Stimulated activated CD4-positive, alpha-beta T cell treated with anti-CD3 and anti-CD28 coated beads, Interleukin-12 subunit alpha, Interleukin-12 subunit beta, amount 100 ng/mL, for 48 hours (primary cell): ENCODE measurements at places on chromosomes 6 and 20.

- DNase-seq = no peak
Measured at GRCh38 chr6:109428889-109429477, 11.4 kb downstream of the PPIL6 start.

DNA sequence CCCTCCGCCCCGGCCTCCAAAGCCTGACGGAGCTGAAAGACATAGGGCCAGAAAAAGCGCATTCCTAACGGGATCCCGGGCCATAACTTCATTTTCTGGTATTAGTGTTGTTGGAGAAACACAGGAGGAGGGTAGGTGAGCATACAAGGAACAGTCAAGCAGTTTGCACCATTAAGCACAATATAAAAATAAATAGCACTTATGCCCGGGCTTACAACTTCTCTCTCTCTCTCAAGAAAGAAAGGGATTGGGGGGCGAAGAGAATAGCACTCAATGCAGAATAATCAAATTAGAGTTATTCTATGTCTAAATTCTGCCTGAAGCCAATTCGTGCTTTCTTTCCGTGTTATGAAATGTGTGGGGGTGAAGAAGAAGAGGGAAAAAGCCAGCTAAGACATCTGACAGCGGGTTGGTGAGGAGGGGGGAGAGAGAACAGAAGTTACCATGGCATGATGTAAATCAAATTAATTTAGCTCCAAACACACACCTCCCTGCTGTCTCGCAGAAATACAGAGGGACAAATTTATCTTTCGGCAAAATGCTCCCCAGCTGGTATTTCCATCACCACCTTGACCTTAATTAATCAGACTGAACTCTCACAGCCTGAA lies 508 bp upstream of the METTL24 start:
- no peak for DNase-seq

DNA sequence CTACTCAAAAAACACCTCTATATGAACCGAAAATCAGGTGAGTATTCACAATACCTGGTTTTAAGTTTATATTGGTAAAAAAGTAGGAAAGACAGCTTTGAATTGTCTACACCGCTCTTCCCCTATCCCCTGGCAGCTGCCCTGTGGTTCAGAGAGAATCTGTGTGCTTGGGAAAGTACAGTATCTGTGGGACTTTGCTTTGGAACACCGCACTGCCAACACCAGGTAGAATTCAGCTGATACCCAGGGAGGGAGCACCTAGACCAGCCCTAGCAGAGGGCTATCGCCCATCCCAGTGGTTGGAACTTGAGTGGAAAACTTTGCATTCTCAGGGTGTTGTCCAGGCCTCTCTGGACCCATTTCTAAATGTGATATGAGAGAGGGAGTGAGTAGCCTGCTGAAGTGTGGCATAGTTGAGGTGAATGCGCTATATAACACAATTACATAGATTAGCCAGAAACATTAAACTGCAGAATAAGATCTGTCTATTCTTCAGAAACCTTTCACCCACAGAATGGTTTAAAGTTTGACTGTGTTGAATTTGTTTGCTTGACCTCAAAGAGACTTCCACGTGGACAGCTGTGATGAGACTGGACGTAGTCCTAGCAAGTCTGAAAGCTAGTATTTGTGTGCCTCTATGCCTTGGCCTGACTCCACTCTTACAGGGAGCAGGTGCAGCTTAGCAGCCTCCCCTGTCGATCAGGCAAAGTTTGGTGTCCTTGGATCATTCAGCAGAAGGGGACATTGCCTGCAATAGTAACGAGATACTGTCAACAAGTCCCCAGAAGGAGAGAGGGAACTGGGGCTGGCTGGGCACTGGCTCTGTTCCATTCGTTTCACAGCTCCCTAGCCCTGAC lies 11.5 kb upstream of the MPC1 start:
- no peak for DNase-seq

GRCh38 chr6:55833284-55833683 lies 42.1 kb downstream of the BMP5 start:
- no peak for DNase-seq

DNA sequence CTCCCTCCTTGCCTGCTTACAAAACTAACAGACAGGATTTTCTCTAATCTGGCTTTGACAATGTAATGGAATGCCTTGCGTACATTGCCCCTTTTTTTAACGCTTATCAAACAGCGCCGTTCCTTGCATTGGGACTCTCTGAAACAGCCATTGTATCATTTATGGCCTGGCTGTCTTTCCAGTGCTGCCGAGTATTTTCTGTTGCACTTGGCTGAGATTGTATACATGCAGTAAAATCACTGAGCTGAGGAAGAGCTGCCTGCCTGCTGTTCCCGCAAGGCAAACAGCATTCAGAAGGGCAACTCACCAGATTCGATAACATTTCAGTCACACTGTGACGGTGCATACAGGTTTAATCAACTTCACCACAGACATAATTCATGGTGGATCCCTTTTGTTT lies 106.0 kb downstream of the SH3BGRL2 start:
- no peak for DNase-seq

GRCh38 chr20:19976595-19977372 lies 40.4 kb upstream of the NAA20 start:
- no peak for DNase-seq

- no peak for DNase-seq
Measured at GRCh38 chr20:62357681-62358080, 9.4 kb downstream of the LAMA5 start.

DNA sequence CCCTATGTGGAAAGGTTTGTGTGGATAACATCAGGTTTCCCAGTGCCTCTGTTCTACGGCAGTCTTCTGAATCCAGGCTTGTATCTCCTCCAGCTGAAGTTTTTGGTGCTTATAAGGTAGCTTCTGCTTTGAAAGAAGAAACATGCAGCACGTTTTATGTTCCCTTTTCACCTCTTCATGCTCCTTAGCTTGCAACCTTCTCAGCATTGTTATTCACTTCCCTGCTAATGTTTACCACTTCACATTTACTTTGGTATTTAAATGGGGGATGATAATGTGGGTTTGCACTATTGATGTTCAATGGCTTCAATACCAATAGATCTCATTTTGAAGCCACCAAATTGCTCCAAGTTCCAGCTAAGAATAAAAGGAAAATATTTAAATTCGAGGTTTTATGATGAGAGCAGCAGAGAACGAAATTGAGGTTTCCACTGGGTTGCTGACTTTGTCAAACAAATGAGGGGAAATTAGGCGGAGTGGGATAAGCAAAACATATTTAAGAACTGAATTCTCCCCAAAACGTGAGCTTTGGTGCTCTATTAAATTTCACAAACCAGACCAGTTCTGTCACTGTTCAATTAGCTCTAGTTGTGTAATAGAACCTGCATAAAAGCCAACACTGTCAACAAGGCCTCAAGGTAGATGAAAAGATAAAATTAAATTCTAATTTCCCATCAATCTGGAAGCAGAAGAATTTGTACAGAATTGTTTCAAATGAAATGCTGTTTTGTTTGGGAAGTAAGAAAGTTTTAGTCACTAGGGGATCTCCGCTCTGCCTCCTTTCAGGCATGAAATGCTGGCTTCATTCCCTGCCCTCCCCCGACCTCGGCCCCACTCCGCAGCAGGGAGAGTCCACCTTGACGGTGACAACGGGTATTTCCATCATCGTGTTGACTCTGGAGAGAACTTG lies 1.4 kb downstream of the IL22RA2 start:
- no peak for DNase-seq

DNA sequence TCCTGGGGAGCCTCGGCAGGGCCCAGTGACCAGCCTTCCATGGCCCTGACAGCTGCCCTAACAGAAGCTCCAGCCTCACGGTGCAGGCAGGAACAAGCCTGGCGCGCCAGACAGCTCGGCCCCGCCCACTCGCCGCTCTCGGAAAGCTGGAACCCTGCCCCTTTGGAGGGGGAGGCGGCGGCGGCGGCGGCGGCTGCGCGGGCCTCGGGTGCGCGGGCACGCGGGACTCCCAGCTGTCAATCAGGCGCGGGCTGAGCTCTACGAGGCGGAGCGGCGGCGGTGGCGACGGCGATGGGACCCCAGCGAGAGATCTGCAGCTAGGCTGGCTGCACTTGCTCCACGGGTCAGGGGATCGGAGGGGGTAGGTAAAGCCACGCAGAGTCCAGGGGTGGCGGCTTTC lies at the start of gene NRSN1:
Gene NRSN1, plus strand, starts transcription at position 236 of the 400 bp plus-strand sequence. CDS start 8,113 bp downstream, outside the sequence.
- no peak for DNase-seq

DNA sequence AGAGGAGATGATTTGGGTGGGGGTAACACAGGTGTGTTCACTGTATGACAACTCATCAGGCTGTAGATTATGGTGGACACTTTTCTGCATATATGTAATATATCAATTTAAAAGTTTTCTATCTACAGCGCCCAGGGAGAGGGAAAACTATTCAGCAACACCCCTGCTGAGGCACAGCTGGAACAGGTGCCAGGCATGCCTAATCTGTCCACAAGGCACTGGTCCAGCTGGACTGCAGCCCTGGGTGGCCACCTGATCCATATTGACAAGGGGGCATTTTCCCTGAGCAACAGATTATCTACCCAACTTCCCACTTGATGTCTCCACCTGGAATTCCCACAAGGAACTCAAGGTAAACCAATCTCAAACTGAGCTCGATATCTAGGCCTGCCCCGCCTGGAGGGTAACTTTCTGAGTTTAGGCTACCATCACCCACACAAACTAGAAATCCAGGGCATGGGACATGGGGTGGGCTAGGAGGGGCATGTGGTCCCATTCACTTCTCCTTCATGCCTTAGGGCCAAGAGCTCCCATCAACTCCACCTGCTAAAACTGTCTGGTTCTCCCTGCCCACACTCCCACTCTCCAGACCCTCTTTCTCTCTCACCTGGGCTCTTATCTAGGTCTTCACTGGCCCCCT lies 4.6 kb downstream of the SLC22A16 start:
- no peak for DNase-seq

DNA sequence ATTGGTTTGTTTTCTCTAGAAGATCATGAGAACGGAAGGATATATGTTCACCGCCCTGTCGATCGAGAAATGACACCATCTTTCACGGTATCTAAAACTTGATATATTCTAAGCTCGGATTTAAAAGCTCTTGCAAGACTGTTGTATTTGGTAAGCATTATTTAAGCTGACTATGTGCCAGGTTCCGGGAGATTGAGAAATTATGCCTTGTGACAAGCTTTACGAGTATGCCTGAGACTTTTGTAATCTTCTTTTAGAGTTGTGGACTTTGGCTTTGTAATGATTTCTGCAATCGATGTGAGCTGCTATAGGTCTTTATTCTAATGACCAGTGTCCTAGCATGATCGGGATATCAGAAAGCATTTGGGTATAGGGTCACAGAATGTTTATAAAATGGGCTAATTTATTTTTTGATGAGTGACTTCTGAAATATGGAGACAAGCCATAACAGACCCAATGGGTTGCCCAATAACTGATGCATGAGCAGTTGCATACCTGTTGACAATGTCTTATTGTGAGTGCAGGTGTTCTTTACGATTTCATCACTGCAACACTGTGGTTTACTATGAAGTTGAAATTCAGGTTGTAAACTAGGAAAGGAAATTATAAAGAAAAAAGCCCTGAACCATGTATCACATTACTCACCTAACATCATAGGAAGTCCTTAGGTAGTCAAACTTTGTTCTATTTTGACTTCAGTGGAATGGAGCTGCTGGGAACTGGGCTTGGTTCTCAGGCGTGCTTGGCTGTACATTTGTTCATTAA lies 14.0 kb downstream of the CDH26 start:
- no peak for DNase-seq

DNA sequence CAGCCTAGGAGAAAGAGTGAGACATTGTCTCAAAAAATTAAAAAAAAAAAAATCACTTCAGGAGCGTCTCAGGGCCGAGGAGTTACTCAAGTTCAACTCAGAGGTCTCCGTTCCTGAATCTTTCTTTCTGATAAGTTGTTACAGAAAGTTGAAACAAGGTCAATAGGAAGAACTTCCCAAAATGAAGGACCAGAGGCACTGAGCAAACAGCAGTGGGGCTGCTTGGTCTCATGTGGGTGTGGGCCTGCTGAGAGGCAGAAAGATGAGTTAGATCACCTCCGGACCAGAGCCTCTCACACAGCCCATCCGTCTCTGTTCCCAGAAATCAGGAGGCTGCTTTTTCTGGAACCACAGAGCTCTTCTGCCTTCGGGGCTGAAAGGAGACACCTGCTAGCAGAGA lies 12.4 kb downstream of the MDGA1 start:
- DNase-seq = no peak

- DNase-seq = no peak
Measured at GRCh38 chr6:77143659-77144447, 319.4 kb downstream of the HTR1B start.

- DNase-seq = no peak
Measured at GRCh38 chr6:100503043-100503705, 38.5 kb upstream of the SIM1 start.

DNA sequence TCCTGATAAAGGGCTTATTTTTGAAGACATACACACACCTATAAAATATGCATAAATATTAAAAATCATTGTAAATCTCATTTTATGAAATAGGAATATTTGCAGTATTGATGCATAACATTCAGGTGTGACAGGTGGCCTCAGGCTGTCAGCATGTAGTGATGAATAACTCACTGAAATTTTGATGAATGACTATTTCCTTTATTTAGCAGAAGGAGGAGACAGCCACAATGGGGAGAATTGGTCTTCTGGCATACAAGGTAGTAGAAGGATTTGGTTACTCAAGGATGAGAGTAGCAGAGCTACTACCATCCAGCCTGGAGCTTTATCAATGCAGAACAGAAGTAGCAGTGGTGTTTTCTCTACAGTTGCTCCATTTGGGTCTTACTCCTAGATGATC lies 47.2 kb downstream of the RGS17 start:
- no peak for DNase-seq

GRCh38 chr6:166251655-166252054 lies 56.5 kb downstream of the PRR18 start:
- no peak for DNase-seq

DNA sequence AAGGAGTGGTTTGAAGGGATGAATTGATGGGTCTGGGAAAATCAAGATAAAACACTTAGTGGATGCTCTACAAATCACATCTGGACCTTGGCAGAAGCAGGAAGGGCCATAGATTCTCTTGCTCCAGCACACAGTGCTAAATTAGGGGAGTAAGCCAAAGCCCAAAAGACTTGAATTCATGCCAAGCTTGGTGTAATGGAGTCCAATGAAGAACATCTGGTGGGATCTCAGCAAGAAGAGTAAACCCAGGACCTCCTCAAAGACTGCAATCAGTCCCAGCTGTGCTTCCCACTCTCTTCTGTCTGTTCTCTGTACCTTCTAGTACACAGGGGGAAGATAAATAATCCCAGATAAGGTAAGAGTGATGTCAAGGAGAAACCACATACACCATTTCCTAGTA lies 683.4 kb downstream of the RNF144B start:
- DNase-seq = no peak
